NCI-H1930 (cell line): ENCODE measurements at places on chromosomes 5 and 9.

- no peak for DNase-seq
Measured at GRCh38 chr5:84748313-84748712, 363.6 kb upstream of the EDIL3 start.

DNA sequence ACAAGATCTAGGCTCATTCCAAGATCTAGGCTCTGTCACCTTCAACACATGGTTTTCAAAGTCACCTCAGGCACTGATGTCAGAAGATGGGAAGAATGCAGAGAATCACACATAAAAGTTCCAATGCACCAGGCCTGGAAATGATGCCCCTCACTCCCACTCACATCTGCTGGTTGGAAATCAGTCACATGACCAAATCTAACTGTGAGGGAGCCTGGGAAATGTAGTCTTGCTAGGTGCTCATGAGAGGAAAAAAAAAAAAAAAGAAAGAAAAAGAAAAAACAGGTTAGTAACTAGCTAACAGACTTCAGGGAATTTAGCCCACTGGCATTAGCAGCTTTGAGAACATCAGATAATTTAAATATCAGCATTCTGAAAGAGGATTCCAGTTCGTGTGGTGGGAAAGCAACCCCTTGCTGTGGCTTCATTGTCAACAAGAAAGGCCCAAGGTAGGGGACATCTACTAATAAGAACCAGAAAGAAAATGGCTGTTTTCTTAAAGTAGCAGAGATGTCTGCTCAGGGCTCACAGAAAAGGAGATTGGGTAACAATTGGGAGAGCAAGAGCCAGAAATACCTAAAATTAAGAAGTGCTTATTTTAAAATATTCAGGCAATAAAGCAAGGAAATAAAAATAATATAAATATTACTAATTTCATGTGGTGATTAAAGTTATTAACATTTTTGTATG, 614.3 kb downstream of the ACTL7B start:
- DNase-seq, result no peak

DNA sequence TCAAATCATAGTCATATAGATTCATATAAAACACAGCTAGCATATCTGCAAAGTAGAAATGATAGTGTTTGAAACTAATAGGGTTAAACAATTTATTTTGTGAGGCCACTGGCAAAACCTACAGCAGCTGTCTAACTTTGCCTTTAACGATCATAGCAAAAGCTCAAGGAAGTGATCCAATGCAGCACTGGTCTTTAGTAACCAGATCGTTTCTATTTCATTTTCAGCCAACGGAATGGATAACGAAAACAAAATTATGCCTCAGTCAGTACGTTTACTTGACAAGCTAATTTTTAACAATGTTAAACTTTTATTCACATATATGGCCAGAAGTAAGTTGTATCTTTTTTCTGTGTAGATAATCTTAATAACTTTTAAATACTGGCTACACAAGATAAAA, 17.7 kb downstream of the MLLT3 start:
- DNase-seq, result no peak

DNA sequence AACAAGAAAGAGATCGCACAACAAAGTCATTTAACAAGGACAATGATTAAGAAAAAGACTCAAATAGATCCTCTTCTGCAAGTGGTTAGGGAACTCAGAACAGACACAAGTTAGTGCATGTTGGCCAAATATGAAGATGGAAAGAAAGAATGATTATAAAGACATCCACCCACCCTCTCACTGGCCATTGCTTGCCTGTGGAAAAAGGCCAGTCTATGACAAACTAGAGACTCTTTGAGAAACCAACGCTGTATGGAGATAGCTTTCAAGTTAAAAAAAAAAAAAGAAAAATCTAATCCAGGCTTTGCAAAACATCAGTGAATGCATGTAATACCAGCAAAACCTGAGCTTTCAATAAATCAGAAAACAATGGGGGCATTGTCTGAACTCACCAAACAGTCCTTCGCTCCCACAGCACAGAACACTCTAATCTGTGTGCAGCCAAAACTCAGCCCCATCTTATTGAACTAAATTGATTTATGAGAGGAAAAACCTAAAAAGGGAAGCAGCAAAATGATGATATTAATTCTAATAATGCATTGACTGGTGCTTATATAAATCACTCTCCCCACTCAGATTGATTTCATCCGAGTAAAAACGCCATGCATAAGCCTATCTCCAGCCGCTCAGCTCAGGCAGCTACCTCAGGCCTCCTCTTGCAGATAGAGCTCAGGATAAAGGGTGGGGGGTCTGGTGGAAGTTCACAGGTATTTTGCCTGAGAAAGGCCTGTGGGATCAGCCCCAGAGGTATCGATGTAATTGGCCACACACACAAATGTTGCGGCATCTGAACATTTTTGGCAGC, 547.1 kb downstream of the CCDC171 start:
- DNase-seq, result no peak

- no peak for DNase-seq
Measured at GRCh38 chr9:93663877-93664548, 87.6 kb downstream of the PHF2 start.

DNA sequence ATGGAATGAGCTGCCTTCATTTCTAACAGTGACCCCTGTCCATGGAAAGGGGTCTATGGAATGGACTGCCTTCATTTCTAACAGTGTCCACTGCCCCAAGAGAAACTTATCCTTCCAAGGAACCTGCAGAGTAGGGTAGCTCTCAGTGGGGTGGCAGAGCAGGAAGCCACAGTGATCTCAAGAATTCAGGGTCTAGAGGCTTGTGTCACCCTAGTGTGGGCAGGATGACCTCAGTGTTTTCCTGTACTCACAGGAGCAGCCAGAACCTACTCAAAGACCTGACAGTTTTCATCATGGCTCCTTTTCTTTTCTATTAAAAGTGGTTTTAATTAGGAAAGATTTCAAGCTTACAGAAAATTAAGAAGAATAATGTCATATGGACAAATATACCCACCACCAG, 27.5 kb downstream of the SEC61B start:
- DNase-seq, result no peak
